NCI-H510A treated with DMSO at 0.1 percent for 48 hours (cell line): ENCODE measurements at places on chromosomes 5 and 9.

DNA sequence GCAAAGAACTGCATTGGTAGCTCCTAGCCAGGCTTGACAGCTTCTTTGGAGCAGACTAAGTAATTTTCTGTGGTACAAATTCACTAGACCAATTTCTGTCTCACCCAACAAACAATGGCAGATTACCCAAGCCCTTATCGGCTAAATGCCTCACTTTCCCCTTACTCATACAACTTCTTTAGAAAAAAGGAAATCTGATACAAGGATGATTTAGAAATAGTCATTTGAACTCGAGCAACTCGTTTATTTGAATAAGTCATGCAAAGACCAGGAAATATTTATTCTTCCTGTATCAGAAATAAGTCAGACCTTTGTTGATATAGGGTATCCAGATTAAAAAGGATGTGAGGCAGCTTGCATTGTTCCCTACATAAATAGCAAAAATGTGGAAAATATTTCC lies 170.4 kb upstream of the CDH6 start:
- DNase-seq, result no peak

DNA sequence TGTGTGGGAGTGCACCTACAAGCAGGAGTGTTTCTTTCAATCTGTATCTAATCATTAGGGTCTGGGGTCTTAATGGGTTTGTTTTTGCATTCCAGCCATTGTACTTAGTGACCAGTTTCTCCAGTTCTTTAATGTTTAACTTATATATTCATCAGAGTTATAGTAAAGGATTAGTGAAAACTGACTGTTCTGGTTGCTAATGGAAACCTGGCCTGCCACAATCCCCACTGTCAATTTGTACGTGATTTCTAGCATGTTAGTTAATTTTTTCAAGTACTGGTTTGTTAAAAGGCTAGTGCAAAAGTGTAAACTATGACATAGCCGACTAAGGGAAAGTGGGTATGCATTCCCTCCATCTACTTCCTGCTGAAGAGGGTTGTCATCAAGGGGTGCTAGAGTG lies 276.1 kb downstream of the HTR1A start:
- no peak for DNase-seq

GRCh38 chr9:81649475-81650240 lies 39.7 kb downstream of the TLE1 start:
- no peak for DNase-seq

GRCh38 chr9:134561427-134562145 lies 80.0 kb upstream of the COL5A1 start:
- DNase-seq, result no peak

- DNase-seq, result no peak
Observed at GRCh38 chr9:116543731-116544400, 143.2 kb upstream of the TRIM32 start.

GRCh38 chr9:27089706-27090105 lies 19.3 kb upstream of the TEK start:
- DNase-seq, result no peak

DNA sequence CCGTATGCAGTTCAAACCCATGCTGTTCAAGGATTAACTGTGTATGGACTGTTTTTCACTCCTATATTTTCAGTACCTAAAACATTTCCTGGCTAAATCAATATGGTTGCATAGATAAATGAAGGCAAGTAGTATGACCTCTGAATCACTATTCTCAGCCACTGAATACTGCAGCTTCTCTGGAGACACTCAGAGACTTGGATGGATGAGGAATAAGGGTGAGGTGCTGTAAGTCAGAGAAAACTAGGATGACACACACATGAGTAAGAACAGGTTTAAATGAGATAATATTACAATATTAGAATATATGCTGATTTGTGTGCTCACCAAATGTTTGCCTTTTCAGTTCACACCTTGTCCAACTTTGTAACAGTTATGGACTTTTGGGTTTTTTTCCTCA lies 26.0 kb upstream of the ANXA1 start:
- DNase-seq, result no peak

DNA sequence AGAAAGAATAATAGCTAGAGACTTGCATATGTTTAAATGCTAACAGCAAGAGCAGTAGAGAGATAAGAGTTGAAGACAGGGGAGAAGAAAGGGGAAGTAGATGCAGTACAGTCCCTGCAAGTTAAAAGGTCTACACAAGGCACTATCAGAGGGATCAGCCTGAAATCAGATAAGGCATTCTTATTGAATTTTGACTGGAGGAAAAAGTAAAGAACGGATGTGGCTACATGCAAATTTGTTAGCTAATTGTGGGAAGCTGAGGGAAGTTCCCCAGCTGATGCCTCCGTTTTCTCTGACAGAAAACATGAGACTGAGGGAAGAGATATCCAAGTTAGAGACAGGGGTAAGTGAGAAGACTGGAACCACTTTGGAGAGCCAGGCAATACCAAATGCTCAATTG lies 12.9 kb upstream of the RHOBTB3 start:
- no peak for DNase-seq

- peak; percentile 0 for DNase-seq
Observed at GRCh38 chr5:88142636-88142885, 126.1 kb downstream of the TMEM161B start.

- DNase-seq, result peak; percentile 2
Observed at GRCh38 chr5:69046375-69046957, 47.3 kb upstream of the SLC30A5 start.

DNA sequence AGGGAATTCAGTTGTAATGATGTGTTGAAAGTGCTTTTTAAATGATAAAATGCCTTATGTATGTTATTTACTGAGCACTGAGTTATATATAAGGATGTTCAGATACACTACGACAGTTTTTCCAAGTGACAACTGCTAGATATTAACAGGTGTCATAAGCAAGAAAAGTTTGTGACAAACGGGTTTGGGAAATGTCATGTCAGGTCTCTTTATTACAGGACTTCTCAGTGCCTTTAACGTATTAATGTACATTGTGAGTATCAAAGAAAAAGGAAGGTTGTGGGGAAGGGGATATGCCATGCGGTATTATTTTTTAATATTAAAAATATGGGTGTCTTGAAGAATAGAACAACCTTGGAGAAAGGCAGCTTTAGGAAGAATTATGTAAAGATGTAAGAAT lies 56.4 kb downstream of the RAI14 start:
- DNase-seq, result no peak

GRCh38 chr5:142420561-142421227 lies 95.9 kb upstream of the SPRY4 start:
- DNase-seq, result no peak

DNA sequence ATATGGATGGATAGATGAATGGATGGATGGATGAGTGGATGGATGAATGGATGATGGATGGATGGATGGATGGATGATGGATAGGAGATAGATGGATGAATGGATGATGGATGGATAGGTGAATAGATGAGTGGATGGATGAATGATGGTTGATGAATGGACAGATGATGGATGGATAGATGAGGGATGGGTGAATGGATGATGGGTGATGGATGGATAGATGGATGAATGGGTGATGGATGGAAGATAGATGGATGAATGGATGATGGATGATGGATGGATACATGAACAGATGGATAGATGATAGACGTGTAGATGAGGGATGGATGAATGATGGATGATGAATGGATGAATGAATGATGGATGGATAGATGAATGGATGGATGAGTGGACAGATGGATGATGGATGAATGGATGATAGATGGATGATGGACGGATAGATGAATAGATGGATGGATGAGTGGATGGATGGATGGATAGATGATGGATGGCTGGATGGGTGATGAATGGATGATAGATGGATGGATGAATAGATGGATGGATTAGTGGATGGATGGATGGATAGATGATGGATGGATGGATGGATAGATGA lies 53.8 kb downstream of the OLFM1 start:
- DNase-seq, result no peak

- no peak for DNase-seq
Observed at GRCh38 chr5:39520232-39520572, 95.4 kb upstream of the DAB2 start.

GRCh38 chr5:158638396-158638795 lies 461.3 kb downstream of the EBF1 start:
- DNase-seq, result no peak

GRCh38 chr5:110790673-110791072 lies 51.9 kb downstream of the SLC25A46 start:
- no peak for DNase-seq

DNA sequence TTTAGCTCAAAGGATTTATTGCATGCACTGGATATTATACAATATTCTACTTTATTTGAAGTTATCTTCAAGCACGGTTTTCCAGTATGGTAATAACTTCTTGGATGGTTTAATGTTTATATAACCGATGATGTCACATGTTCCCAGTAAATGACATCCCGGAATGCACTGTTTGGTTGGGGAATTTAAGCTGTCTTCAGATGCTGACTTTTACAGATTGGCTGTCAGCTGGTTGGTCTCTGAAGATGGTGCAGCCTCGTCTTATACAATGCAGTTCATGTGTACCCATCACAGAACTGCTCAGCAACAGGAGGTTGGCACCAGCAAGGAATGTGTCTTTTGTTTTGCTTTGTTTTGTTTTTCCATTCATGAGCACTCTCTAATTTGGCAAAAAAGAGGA lies 143.8 kb downstream of the PRKACG start:
- DNase-seq, result no peak
